Central memory CD4-positive, alpha-beta T cell (primary cell): ENCODE measurements at places on chromosomes 6 and 20.

- DNase-seq, result no peak
Measured at GRCh38 chr20:62419759-62420158, 7.6 kb downstream of the RBBP8NL start.

- DNase-seq, result no peak
Measured at GRCh38 chr6:47922391-47922790, 140.6 kb downstream of the OPN5 start.

DNA sequence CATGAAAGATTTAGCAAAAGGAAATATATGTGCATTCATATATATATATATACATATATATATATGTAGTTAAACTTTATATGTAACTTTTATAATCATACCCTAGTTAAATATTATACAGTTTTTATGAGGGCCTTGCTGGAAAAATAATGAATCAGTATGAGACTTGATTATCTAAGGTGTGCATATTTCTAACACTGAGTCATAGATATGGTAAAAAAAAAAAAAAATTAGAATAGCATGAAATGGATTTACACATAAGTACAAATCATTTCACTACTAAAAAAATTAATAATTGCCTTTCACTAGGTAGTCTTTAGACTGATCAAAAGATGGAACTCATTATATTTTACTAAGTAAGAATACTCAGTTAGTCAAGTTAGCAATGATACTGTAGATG is 51.3 kb upstream of the DST start:
- no peak for DNase-seq

GRCh38 chr6:148987982-148988381 is 241.2 kb downstream of the UST start:
- no peak for DNase-seq
